ENCODE measurements at places on chromosomes 5 and 9. TPM values are rescaled to one million over a fixed set of nuclear protein-coding genes. Genes with fewer than 3 reads are reported as not detected.

Gene PKD2L2
- not detected for total RNA-seq

Gene ADAMTS6
- 30.1 TPM for total RNA-seq

Gene MYO10
- total RNA-seq: 54.6 TPM

Gene SLC6A19
- total RNA-seq: not detected

- DNase-seq: peak; percentile 38
Observed at GRCh38 chr9:36798350-36799065, 225.8 kb downstream of the MELK start.

DNA sequence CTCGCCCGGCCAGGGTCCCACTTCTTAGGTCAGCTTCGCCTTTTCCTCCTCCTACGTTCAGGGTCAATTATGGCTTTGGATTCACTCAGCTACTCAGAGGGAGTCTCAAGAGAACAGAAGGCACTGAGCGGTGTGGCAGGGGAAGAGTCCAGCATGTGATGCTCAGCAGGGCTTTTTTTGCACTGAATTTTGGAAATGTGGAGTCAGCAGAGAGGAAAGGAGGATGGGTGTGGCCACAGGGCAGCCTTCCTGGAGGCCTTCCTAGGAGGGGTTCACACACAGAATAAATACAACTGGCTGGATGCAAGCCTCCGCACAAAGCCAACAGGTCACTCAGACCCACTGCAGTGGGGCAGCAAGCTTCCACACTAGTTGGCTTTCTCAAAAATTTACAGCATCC lies 4.8 kb downstream of the NAIF1 start:
- no peak for DNase-seq

- peak; percentile 18 for DNase-seq
Observed at GRCh38 chr5:41695920-41696582, 174.2 kb downstream of the OXCT1 start.

GRCh38 chr9:86942281-86943200 lies 4.8 kb downstream of the GAS1 start:
- DNase-seq: no peak

DNA sequence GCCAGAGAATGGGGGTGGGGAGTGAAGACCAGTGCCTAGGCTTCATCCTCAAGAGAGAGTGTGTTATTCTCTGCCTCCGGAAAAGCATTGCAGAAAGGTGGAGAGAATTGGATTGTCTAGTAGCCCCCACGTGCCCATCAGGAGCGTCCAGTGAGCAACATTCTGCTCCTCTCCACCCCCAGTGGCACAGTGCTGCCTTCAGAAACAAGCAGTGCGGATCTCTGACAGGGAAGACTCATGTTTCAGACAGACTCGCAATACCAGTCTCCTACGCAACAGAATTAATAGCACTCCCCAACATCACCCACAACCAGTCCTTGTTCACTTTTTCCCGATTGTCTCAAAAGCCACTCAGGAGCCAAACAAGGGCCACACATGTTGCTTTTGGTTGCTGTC lies 14.9 kb upstream of the CEL start:
- DNase-seq: no peak

DNA sequence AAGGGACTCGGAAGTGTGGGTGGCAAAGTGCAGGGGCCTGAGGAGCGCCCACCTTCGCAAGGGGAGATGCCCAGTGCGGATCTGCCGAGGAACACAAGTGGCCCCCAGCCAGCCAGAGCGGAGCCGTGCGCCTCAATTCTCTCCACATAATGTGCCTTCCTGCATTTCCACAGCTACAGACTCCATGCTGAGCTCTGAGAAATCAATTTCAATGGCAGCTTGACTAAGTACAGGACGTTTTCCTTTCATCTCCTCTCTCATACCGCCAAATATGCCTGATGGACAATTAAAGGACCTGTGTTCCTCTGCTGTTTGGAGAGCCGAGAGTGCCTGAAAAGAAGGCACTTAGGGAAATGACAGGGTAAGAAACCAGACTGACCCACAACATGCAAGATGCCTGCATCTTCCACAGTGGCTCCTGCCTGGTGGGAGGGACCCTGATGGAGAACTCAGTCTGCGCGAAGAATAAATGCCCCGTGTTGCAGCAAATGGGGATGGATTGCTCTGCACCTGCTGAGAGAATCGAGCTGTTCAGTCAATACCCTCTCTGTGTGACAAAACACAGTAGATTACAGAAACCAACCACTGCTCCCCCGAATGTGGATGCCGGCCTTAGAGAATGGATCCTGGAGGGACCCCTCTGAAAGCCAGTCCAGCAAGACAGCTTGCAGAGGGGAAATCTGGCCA lies 38.6 kb upstream of the OLFM1 start:
- no peak for DNase-seq

- DNase-seq: no peak
Observed at GRCh38 chr5:181039931-181040630, at the start of gene BTNL9. BTNL9 (plus strand) TSS chr5:181040266; CDS start chr5:181045490, 5,224 bp downstream.
